ENCODE measurements at places on chromosomes 11 and 22.
A peak's percentile ranks its signal among the peaks of the same experiment; 100 is the strongest.

DNA sequence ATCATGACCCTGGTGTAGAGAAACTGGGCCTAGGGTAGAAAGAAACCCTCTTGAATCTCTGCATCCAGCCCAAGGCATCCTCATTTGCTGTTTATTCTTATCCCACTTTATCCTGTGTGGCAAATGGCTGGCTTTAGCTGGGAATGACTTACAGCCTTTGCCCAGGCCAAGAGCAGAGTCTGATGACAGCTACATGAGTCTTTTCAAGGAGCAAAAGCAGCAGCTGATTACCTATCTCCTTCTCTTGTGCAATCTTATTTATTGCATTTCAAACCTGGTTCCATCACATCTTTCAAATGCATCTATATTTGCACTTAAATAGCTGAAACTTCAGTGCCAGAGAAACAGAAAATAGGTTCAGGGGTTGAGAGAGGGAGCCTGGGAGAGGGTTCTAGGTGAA, 26.1 kb downstream of the SYT13 start:
- no peak for DNase-seq

- DNase-seq: no peak
Observed at GRCh38 chr11:128796270-128796669, 70.8 kb downstream of the KCNJ1 start.

- peak; percentile 25 for DNase-seq
Observed at GRCh38 chr11:119371778-119372182, 9.7 kb downstream of the USP2 start.

- no peak for DNase-seq
Observed at GRCh38 chr11:66225066-66225465, 43.4 kb upstream of the RAB1B start.

GRCh38 chr22:26045051-26045450, 124.2 kb upstream of the SEZ6L start:
- no peak for DNase-seq

DNA sequence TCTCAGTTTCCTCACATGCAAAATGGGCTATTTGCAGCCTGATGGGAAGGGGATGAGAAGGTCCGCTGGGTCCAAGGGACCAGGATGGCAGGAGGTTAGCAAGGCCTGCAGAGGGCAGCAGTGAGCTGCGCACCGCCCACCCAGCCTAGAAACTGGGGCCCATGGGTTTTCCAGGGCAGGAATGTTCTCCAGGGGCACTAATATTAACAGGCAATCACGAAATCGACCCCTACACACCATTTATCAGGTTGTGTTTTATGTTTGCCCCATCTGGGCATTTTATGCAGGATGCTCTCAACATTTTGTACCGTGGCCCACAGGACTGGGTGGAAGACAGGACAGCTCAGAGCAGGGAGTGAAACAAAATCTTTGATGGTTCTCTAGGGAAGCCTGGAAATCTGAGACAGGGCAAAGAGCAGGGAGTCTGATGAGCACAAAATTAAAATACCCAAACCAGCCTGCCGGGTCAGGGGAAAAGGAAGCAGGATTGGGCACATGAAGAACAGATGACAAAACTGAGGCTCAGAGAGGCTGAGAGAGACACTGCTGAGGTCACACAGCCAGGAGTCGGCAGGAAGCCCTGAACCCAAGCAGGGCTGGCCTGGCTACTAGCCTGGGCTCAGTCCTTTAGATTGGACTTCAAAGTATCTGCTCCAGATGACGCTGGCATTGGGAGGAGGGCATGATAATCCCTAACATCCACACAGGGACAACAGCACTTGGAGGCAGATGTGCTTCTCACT, 1.6 kb upstream of the BCR start:
- DNase-seq: peak; percentile 85

DNA sequence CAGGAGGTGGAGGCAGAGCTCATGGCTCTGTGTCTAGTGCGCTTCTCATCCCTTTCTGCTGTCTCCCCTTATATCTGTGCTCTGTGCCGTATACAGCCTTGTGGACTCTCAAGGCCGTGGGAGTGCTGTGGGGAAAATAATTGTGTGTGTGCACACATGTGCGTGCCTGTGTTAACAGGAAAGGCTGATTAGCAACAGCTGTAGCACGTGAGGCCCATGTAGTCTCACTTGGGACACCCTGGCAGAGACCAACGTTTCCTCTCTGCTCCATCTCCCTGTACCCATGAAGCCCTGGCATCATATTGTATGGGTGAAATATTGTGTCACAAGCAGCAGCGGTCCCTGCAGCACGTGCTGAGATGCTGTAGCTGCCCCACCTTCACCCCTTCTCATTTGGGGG, 109.3 kb downstream of the LRRC32 start:
- no peak for DNase-seq

GRCh38 chr11:2433106-2433925, 11.0 kb downstream of the TRPM5 start:
- no peak for DNase-seq

DNA sequence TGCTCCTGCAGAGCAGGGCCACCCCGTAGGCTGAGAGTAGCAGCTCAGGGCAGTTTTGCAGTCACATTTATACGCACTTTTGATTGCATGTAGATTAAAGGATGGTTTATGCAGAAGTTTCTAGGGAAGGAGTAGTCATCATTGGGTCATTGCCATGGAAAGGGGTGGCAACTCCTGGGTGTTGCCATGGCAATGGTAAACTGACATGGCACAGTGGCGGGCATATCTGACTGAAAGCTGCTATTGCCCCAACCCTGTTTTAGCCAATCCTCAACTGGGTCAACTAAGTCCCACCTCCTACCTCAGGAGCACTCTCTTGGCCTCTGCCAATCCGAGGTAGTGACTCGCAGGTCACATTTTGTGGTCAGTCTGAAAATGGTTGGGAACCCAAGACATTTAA, 2.4 kb upstream of the ARSA start:
- no peak for DNase-seq

GRCh38 chr22:49432897-49433443, 394.7 kb downstream of the BRD1 start:
- no peak for DNase-seq

DNA sequence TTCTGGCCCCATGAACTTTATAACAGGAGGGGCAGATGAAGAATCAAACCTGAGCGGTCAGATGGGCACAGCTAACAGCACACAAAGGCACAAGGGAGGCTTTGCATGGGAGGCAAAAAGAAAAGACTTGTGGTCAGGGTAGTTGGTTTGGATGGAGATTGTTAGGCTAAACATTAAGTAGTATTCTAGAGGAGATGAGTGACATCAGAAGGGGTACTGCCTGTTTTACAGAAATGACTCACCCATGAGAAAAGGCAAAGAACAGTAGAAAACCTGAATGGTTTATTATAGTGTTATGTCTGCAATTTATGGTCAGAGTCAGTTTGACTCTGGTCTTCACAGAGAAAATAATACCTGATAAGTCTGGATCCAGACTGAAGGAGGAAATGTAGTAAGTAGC, 129.8 kb upstream of the KIRREL3 start:
- DNase-seq: no peak

DNA sequence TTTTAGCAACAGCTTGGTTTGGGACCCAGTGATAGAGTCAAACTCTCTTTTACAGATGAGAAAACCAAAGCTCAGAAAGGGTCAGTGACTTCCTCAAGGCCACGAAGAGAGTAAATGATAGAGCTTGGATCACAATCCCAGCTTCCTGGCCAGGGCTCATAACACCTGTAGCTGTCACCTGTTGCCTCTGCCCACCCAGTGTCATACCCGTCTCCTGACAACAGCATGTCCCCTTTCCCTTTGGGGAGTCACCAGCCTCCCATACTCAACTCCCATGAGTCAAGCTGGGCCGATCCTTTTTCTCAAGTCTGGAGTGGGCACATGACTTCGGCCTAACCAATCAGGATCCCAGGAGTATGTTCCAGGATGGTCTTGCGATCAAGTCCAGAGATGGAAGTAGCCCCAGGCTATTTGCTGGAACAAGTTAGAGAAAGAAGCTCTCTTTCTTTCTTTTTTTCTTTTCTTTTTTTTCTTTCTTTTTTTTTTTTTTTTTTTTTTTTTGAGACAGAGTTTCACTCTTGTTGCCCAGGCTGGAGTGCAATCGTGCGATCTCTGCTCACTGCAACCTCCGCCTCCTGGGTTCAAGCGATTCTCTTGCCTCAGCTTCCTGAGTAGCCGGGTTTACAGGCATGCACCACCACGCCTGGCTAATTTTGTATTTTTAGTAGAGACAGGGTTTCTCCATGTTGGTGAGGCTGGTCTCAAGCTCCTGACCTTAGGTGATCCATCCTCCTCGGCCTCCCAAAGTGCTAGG, 27.8 kb upstream of the MYH9 start:
- DNase-seq: no peak

- no peak for DNase-seq
Observed at GRCh38 chr22:47161631-47162030, 399.2 kb downstream of the TBC1D22A start.
